Stimulated activated CD4-positive, alpha-beta T cell treated with anti-CD3 and anti-CD28 coated beads, Interleukin-1b, Interleukin-23, amount 100 ng/mL, for 24 hours (primary cell): ENCODE measurements at places on chromosomes 3 and 15.

- no peak for DNase-seq
Observed at GRCh38 chr3:149575961-149576564, 81.8 kb downstream of the WWTR1 start.

DNA sequence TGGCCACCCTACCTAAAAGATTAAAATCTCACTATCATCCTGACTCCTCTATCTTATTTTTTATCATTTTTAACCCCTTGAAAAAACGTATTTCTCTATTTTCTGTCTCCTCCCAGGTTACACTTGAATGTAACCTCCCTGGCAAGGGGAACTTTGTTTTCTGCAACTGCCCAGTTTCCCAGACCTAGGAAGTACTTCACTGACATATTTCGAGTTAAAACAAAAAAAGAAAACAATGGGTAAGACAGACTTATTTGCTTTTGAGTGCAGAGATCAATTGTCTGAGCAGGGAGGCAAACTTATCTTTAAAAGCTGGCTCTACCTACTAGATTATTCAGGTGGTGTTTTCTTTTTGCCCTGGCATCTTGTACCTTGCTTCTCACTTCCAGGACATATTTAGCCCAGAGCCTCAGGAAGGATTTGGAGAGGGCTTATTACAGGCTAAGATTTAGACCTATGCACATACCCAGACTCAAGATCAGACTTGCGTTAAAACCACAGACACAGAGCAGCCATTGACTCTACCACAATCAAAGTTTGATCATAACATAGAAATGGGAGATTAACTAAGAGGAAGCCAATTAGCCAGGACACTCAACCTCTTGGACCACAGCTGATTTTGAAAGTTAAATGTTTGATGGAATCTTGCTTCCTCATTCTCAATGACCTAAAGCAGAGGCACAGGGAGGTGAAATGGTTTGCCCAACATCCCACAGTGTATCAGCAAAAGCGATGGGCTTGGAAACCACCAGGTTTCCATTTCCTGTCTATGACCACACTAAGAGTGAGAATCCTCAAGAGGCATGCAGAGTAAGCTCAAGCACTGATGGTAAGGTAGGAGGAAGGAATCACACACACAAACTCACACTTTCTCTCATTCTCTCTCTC lies 169.5 kb upstream of the THBS1 start:
- no peak for DNase-seq

GRCh38 chr3:27675287-27675686 lies 46.8 kb downstream of the EOMES start:
- no peak for DNase-seq

GRCh38 chr15:88454236-88454635 lies 13.0 kb downstream of the MRPL46 start:
- DNase-seq: no peak

DNA sequence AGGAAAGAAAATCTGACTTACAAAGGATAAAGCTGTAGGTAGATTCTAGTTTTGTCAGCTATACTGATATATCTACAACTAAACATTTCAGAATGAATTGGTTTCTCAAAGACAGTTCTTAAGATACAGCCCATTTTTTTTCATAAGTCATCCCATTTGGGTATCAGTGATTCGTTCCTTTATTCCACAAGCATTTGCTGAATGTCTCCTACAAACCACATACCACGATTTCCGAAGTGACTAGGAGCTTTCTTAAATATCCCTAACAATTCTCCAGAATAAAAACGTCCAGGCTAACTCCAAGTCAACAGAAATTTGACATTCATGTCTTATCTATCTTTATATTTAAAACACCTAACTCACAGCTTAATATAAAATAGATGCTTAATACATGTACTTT lies 59.8 kb downstream of the TP53BP1 start:
- DNase-seq: no peak
